ENCODE measurements at places on chromosomes 5 and 9.

DNA sequence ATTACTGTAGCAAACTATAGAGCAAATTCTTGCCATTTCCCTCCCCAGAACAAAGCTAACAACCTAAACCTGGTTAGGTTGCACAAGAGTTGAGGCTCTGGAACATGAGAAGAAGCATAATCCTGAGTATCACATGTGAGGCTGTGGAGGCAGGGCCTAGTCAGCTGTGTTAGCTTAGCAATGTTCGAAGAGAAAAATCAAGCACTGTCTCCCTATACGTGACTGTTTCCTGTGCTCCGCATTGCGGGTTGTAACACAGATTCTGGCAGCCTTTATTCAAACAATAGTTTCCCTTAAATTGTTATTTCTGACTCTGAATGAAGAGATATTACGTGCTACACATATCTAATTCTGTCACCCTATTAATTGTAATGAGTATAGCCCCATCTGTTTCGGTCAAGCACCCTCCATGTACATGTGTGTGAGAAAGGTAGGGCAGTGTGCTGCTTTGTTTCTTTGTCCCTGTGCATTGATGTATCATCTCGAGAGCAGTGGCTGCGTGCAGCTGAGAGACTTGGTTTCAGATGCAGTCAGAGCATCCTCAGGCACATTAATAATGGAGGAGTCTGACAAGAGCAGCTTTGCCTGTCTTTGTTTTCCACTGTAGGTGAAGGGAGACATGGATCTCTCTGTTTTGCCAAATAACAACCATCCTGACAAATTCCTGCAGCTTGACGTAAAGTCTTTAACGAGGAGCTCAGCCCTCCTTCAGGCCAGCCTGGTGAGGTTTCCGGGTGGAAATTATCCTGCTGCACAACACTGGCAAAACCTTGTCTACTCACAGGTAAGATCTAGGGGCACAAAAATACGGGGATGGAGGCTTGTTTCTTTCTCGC lies at the start of gene MINAR2:
TSS of gene MINAR2 (plus strand) at position 523 of the 836 bp plus-strand sequence. CDS start at position 620, 97 bp downstream.
- DNase-seq, result no peak

GRCh38 chr5:105953616-105954015 lies 1717.1 kb downstream of the EFNA5 start:
- DNase-seq, result no peak

DNA sequence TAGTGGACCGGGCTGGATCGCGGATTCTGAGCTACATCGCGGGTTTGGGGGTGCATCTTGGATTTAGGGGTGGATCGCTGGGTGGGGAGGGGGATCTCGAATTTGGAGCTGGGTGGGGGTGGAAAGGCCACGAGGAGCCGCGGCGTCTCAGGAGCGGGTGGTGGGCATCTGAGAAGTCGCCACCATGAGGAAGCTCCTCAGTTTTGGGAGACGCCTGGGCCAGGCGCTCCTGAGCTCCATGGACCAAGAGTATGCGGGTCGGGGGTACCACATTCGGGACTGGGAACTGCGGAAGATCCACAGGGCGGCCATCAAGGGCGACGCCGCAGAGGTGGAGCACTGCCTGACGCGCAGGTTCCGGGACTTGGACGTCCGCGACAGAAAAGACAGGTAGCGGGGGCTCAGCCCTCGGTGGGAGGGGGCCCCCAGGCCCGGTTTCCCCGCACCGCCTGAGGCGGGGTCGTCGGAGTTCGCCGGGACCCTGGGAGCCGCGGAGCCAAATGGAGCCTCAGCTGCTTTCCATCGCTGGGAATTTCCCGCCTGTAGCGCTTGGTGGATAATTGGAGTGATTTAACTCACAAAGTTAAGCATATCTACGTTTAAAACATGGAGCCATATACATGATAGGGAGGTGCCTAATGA lies 376 bp downstream of the ANKRD18B start:
- no peak for DNase-seq

DNA sequence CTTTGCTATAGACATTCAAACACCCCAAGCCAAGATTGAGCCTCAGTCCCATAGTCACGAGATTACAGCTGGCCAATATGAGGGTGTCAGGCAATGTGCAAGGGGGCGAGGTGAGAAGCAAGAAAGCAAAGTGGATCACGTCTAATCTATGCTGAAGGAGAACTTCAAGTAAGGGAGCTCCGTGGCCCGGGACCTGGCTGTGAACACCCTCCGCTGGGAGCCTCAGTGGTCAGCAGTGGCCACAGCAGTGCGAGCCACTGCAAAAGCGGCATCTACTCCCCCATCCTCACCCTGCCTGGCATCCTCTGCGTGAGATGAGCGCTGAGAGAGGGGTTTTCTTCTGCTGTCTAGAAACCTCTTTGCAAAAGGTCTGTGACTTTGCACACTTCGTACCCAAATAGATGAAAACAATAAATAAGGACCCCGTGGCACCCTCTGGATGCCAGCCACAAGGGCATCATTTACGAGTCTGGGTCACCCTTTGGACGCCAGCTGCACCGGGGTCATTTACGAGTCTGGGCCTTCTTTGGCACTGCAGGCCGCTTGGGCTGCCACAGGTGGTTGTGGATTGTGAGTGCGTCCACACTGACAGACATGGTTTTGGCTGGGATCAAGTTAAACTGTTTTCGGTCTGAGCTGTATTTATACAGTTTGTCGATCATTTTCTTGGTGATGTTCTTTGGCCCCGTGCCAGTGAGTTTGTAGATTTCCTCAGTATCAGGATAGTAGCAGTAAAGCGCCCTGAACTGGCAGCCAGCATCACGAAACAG lies 96.4 kb downstream of the CAMSAP1 start:
- no peak for DNase-seq

DNA sequence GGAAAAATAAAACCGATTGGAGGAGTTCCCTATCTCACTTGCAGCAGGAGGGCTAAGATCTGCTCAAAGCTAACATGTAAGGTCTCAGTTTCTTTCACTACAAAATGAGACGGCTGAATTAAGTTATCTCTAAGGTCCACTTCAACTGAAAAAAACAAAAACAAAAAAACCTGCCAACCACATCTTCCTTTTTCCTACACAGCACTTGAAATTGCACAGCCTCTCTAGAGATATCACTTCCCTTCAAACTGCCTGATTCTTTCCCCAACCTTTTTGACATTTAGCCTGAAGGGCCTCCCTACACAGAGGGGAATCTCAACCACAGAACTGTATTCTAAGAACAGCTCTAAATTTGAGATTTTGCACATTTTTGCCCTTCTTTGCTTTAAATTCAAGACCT lies 227.9 kb upstream of the TARS1 start:
- DNase-seq, result no peak

GRCh38 chr5:96931605-96932004 lies 4.3 kb upstream of the LNPEP start:
- no peak for DNase-seq

GRCh38 chr5:59041355-59041754 lies 458.5 kb downstream of the RAB3C start:
- DNase-seq, result no peak

DNA sequence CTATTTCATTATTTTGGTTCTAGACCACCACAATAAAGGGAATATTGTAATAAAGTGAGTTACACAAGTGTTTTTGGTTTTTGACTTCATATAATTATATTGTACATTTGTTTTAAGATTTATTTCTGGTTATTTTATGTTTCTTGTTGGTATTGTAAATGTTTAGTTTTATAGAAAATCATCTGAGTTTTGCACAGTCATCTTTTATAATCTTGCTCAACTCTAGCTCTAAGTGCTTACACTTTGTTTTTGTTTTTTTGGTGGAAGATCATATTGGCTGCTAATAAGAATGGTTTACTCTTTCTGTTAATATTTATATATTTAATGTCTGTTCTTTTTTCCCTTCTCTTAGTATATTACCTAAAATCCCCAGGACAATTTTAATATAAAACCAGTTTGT lies 135.0 kb downstream of the CNTLN start:
- DNase-seq, result no peak

DNA sequence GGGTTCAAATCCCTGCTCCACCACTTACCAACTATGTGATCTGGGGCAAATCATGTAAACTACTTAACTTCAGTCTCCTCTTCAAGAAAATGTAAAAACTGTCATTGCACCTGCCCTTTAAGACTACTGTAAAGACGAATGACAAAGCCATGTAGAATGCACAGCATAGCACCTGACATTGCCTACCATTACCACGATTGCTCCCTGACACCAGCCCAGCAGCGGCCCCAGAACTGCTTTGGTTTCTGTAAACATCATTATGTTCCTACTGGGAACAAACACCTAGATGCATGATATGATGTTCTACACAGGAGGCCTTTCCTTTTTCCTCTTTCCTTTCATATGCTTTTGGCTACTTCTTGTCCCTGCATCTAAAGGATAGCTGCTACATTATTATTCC lies 23.1 kb upstream of the PLPP6 start:
- DNase-seq, result no peak

DNA sequence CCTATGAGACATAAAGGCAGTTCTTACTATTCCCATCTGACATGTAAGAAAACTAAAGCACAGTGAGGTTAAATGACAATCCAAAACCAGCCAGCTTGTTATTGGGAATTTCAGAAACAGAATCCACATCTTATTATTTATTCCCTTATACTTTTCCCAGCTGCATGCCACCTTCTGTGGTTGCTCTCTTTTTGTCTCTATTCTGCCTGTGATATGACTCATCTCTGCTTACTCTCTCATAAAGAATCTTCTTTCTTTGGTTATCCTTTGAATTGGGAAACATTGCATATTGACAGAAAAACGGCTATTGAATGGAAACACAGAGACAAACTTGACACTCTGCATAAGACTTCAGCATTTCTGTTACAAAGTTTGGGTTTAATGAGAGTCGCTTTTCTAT lies 183.2 kb downstream of the TLR4 start:
- DNase-seq, result no peak

DNA sequence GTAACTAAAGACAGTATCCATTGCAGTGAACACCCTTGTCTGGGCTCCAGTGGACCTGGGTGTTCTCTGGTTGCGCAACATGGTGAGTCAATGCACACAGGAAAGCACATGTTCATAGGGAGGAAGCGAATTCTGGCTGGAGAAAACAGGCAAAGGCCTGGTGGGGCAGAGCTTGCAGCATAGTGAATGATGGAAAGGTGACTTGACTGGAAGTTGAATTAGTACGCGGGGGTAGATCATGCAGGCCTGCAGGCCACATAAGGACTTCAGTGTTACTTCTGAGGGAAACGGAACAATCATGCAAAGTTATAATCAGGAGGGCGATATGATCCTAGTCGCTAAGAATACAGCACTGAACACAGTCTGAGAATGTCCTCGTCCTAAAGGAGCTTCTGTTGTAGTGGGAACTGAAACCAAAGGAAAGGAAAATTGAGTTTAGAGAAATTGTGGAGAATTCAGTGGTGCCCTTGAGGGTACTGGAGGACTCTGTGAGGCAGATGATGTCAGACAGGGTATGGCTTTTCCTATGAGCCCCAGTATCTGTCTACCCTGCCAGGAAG lies 71.9 kb upstream of the RANBP3L start:
- DNase-seq, result no peak

- no peak for DNase-seq
These were observed 6.9 kb downstream of the ADAM19 start for GRCh38 chr5:157568720-157569119.

DNA sequence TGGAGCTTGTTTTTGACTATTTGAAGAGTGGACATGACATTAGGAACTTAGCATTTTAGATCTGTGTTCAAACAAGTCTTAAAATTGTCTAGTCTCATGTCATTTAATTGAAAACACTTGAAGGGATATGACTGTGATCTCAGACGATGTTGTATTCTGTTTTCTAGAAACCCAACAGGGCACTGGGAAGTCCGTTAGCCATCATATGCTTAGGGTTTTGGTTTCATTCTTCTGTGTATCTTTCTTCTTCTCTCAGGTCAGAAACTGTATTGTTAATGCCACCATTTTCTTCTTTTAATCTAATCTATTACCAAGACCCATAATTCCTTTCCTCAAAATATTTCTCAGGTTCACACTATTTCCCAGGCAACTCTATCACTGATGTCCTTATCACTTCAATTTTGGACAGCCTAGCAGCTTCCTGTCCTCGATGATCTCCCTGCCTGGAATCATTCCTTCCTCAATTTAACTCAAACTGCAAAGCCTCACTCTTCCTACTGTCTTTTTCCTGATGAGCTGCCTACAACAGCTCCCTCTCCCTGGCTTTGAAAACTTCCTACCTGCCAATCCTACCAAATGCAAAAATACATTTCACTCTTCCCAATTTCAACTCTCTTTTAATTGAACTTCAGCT lies 77.7 kb downstream of the MEF2C start:
- no peak for DNase-seq

DNA sequence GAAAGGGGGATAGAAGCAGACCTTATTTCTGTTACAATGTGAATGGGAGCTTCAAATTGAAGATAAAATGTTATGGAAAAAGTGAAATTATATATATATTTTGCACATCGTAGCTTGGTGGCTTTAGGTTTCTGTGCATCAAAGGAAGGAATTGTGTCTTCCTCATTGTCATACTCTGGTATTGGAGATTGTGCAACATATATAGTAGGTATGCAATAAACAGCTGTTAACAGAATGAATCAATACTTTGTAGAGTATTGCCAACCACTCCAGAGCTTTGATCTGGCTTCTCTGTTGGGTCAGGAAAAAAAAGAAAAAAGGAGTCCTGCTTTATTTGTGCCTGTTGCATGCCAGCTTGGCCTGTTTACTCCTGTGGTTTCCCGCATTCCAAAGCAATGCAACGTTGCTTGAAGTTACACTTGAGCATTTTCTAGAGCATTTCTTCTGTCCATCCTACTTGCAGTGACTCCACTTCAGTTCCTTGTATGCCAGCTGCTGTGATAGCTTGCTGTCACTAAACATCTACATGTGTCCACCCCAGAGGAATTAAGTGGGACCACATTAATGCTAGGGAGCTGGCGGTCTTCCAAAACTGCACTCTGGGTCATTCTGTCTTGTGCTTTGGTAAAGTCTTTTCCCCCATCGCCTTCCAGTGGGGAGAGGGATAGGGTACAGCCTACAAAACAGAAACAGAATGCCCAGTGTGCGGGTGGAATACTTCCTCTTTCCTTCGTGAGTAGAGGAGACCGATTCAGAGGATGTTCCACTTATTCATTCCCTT lies 62.0 kb upstream of the MEF2C start:
- DNase-seq, result no peak

DNA sequence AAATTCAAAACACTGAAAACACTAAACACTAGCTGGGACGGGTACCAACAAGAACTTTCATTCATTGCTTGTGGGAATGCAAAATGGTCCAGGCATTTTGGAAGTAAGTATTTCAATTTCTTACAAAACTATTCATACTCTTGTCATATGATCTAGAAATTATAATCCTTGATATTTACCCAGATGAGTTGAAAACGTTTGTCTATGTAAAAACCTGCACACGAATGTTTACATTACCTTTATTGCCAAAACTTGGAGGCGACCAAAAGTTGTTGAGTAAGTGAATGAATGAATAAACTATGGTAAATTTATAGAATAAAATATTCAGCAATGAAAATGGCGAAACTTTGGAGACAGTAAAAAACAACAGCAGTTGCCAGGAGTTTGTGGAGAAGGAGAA lies 222.1 kb upstream of the EDIL3 start:
- no peak for DNase-seq

DNA sequence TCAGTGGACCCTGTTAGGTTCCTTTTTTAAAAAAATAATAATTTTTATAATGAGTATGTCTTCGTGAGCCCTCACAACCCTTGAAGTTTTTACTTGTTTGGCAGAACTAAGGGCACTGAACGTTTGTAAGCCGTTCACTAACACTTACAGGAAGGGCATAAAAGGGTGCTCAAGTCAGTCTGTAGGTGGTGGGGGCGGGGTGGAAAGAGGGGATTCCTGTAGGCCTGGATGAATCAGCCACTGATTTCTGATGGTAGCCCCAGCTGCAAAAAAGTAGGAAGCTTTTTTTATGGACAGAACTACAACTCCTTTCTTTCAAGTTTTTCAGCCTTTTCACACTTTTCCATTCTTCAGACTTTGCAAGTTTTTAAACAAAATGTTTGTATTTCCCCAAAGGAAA lies 35.8 kb downstream of the PIK3R1 start:
- DNase-seq, result no peak
